ENCODE measurements at places on chromosomes 7 and 10. TPM values are rescaled to one million over a fixed set of nuclear protein-coding genes. Genes with fewer than 3 reads are reported as not detected.

The NUPR2 gene
- 0.95 TPM for total RNA-seq

The CTAGE8 gene
- 5.9 TPM for total RNA-seq

GRCh38 chr7:22361320-22361719 lies 4.4 kb upstream of the RAPGEF5 start:
- DNase-seq, result no peak

GRCh38 chr7:153473185-153473584 lies 579.0 kb upstream of the DPP6 start:
- no peak for DNase-seq

- DNase-seq, result no peak
Measured at GRCh38 chr10:3264161-3264761, 91.7 kb upstream of the PITRM1 start.

GRCh38 chr7:33804140-33804660 lies 101.1 kb upstream of the BMPER start:
- DNase-seq, result no peak

DNA sequence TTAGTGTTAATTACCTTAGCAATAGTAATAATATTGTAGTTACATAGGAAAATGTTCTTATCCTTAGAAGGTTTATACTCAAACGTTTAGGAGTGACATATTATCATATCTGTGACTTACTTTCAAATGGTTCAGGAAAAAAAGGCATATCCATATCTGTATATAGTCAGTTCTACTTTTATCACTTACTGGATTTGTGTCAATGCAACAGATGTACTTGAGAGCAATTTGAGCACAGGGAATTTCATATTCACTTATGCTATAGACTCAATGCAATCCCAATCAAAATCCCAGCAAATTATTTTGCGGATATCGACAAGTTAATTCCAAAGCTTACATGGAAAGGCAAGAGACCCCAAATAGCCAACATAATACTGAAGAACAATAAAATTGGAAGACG lies 10.0 kb downstream of the DENND11 start:
- no peak for DNase-seq

DNA sequence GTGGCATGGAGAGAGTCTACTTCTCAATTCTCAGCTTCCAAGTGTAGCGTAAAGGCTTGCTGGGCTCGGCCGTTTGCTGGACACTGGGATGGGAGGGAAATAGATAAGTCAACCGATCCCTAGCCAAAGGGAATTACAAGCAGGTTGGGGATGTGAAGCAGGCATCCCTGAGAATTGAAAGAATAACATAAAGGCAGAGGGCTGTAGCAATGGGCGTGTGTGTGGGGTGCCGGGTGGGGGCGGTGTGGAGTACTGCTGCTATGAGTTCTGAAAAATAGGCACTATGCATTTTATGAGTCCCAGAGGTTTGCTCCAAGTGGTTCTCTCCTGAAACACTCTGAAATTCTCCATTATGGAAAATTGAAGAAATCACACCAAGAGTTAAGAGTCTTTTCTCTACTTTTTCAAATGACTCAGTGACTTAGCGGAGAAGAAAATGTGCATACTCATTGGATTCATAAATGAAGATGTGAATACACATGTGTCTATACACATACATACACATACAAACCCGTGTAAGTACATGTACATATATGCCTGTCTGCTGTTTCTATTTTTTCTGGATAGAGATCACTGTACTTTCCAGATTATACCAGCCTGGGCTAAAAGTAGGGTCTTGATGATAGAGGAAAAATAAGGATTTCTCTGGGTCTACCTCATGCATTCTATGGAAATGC lies 65.4 kb downstream of the ADRA2A start:
- DNase-seq, result no peak

DNA sequence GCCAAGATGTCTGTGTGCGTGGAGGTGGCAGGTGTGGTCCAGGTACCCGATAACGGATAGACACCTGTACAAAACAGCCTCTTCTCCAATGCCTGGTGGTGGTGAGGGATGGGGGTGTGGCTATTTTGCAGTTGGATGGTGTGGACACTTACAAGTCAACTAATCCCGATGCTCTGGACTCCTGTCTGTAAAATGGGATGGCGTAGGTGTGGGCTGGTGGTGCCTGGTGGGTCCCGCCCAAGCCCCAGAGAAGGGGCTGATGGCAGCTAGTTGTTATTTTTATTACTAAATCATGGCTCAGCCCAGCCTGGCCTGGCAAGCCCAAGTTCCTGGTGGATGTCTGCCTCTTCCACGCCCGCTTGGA lies 22.3 kb downstream of the GTF2IRD1 start:
- DNase-seq, result no peak

DNA sequence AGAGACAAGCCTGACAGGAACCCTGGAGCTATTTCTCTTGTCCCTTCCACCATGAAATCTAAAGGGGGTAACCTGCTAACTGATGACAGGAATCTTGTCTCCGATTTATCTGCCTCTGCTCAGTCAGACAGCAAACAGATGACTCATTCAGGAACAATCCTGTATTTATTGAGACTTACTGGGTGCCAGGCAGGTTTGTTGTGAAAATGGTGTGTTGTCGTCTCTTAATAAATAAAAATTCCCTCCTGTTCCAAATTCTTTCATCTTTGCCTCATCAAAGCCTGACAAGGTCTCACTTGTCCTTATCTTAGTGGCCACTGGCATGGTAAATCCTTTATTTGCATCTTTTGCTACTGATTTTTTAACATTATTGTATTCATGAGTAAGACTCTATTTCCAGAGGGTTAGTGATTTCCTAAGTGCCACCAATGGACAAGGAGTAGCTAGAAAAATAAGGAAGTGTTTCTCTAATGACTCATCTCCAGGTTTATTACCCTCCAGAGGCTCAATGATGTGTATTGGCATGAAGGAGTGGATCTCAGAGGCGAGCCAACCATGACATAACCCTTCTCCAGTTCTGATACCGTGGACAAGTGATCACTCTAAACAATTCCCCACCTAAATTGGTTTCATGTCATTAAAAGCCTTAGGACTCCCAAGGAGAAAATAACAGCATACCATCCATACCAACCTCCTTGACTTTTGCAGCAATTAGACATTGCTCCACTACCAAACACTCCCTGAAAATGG lies 724.0 kb downstream of the GRID1 start:
- DNase-seq, result peak; percentile 37

DNA sequence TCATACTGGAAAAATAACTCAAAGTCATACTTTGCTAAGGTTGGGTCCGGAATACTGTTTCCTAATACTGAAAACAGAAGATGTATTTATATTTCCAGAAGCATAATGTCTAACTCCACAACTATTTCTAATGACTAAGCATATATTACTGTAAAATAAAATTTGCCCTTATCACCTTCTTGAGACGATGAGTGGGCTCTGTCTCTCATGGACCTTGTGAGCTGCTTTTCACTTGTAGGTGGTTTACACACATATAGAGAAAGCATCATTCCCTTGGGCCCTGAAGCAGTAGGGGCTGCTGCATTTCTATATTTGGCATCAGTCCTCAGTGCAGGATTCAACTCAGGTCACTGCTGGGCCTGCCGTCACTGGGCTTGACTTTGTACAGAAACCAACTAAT lies 10.7 kb upstream of the FAM13C start:
- no peak for DNase-seq

- DNase-seq, result no peak
Measured at GRCh38 chr7:107404740-107405537, 64.9 kb upstream of the GPR22 start.

DNA sequence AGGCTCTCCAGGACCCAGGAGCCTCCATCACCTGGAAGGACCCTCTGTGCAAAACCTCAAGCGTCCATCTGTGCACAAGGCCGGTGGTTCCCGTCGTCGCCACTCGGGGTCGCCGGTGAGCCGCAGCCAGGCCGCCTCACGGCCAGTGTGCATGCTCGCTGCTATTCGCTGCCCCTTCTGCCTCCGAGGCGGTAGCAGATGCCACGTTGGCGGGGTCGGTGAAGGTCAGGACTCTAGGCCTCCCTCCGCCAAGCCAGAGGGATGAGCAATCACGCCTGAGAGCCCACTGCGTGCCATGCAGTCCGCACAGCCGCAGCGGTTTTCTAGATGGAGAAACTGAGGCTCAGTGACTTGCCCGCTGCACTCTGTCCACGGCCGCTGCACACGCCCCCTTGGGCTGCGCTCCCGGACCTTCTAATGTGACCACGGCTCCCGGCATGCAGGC lies 5.7 kb downstream of the UPK3B start:
- DNase-seq, result no peak
